ENCODE measurements at places on chromosomes 13 and 19.

DNA sequence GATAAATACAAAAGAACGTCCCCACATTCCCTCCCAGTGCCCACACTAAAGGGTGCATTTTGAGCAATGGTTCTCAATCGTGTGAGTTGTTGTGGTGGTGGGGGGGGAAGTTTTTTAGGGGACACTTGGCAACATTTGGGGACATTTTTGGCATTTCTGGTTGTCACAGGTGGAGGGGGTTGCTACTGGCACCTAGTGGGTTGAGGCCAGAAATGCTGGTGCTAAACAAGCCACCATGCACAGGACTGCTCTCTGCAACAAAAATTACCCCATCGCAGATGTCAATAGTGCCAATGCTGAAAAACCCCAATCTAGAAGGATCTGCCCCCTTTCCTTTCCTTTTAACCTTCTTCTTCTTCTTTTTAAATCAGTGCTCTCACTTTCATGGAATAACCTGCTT, 453.3 kb downstream of the TSHZ3 start:
- DNase-seq = no peak

DNA sequence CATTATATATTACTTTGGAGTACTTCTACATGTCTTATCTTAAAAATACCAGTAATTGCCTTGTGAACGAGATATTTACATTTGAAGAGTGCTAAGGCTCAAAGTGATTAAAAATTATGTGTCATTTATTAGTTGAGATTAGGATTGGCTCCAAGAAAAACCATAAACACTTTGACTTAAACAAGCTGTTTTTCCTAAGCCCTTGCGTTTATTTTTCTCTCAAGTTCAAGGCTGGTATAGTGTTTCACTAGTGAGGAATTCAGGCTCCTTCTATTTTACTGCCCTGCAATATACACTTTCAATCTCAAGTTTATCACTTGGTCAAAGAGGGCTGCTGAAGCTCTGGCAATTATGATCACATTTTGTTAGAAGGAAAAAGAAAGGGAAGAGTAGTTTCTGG, 49.9 kb downstream of the UFM1 start:
- DNase-seq = no peak

DNA sequence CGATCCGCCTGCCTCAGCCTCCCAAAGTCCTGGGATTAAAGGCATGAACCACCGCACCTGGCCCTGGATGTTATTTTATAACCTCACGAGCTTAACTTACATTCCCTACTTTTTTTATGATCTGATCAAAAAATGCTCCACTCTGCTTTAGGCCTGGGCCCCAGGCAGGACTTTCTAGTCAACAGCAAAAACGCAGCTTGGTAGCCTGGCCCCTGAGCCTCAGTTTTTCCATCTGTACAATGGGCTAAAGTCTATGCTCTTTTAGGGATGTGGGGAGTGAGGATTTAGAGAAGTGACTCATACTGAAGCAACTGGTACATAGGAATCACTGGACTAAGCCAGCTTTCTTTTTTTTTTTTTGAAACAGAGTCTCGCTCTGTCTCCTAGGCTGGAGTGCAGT, 11.9 kb upstream of the PIK3R2 start:
- no peak for DNase-seq

- DNase-seq = no peak
Observed at GRCh38 chr13:103437651-103438050, 371.4 kb upstream of the SLC10A2 start.

DNA sequence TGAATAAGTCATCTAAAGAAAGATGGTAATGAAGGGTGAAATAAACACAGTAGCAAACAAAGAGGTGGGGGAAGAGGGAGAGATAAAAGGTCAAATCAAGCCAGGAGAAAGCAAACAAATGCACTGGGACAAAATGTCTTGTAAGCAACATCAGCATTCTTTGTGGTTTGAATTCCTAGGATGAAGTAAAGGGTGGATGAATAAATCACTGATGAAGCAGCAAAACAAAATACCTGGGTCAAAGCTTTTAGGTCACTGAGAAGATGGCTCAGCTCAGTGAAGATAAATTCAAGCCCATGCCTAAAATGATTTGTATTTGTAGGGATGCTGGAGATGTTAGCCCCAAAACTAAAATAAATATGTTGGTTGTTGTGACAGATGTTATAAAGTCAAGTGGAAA, 86.5 kb upstream of the FBXL3 start:
- DNase-seq = no peak

- DNase-seq = no peak
Observed at GRCh38 chr13:51026016-51026415, 85.1 kb downstream of the C13orf42 start.

- DNase-seq = no peak
Observed at GRCh38 chr19:32594021-32594420, 13.0 kb downstream of the PDCD5 start.

GRCh38 chr19:5895890-5896289, 7.7 kb downstream of the NDUFA11 start:
- no peak for DNase-seq

GRCh38 chr19:38666663-38667511, 19.4 kb downstream of the ACTN4 start:
- DNase-seq = no peak

GRCh38 chr13:43193789-43194420, 170.5 kb downstream of the DNAJC15 start:
- no peak for DNase-seq

DNA sequence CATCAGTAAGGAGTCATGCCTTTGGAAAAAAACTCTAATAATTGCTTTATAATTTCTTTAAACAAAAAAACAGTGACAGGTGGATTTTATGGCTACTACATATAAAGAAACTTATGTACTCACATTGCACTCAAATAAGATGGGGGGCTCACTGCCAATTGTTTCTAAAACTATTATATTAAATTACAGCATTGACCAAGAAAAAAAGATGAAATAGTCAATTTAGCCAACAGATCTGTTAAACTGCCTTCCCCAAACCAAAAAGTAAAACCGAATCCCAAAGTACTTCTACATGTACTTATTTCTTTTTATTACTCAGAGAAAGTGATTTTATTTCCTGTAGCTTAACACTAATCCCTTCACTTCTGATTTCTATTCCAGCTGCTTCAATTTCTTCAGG, 716.8 kb upstream of the SLITRK5 start:
- DNase-seq = no peak

DNA sequence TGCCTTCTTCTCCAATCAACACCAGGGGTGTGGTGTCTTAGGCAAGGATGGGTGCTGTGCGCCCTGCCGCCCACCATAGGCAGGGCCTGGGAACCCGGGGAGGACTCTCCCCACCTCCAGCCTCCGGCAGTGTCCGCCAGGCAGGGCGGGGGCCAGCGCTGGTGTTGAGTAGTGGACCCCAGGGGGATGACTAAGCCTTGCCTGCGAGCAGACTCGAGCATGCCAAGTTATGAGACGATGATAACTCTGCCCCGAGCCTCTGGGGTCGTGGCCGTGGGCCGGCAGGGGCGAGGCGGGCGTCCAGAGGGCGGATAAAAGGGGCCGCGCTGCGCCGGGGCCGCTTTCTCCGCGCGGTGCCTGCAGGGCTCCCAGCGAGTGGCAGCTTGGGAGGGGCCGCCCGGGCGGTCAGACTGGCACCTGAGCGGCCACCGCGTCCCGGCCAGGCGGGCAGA, at the start of gene MEDAG:
Gene MEDAG, plus strand, starts transcription at position 340 of the 452 bp plus-strand sequence. CDS start 245 bp downstream, outside the sequence.
- no peak for DNase-seq

DNA sequence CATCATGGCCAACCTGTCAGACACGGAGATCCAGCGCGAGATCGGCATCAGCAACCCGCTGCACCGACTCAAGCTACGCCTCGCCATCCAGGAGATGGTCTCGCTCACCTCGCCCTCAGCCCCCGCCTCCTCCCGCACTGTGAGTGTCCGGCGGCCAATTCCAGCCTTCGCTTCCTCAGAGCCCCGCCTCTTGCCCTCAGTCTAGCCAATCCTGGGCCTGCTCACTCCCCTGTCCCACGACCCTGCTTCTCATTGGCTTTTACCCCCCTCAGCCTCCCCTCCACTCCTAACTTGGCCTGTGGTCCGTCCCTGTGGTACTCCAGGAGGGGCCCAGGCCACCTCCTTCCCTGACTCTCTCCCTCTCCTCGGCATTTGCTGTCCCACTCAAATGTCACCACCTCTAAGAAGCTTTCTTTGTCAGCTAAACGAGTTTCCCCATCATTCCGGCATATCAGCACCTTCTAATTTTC, 12.3 kb downstream of the HRC start:
- DNase-seq = peak; percentile 34

DNA sequence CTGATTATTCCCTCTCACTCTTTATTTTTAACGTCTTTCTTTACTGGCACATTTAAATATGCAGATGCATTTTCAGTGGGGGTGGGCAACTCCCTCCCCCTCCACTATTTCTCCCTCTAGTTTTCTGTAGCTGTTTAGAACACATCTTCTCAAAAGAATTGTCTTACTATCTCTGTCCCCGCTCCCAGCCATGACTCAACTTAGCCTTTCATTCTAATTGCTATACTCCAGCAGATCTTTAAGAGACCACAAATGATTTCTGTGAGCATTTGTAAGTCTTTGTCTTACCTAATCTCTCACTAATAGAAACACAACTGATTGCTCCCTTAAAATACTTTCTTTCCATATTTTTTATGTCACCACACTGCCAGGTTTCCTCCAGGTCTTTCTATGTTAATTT, 350.9 kb downstream of the SPRY2 start:
- DNase-seq = no peak

- DNase-seq = no peak
Observed at GRCh38 chr19:19486343-19487076, 28.8 kb downstream of the TSSK6 start.
